Common myeloid progenitor, CD34-positive (primary cell): ENCODE measurements at places on chromosomes 3 and 15.

DNA sequence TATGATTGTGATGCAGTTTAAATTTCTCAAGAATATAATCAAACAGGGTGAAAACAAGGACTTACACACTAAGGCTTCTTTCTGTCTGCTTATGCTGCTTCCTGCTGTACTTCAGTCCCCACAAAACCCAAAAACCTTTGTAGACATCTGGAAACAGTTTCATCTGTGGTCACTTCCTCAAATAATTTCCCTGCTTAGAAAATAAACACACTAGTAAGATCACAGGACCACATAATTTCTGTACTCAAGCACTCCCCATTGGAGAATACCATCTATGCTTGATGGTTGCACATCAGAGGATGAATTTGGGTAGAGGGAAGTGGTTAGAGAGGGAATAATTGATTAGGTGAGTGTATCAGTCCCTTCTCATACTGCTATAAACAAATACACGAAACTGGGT lies 266.2 kb downstream of the LSAMP start:
- DNase-seq, result no peak

- DNase-seq, result no peak
Measured at GRCh38 chr3:194267744-194268653, 83.1 kb downstream of the CPN2 start.

GRCh38 chr3:62667714-62668113 lies 207.5 kb downstream of the CADPS start:
- no peak for DNase-seq

DNA sequence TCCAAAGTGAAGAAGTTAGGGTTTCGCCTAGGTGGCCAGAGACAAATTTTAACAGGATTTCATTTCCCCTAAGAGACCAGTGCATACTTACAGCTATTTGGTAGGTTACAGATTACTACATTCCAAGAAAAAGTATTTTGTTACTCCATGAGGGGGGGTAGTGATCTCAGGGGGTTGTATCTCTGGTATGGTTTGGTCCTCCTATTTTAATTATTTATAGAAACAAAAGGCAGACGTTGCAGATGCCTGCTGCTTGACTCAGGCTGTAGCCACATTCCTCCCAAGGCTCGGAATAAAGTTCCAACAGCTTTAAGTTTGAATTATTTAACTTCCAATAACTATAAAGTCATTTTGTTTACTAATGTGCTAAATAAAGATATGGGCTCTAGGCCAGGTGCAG lies 1.3 kb upstream of the TRIM59 start:
- no peak for DNase-seq

DNA sequence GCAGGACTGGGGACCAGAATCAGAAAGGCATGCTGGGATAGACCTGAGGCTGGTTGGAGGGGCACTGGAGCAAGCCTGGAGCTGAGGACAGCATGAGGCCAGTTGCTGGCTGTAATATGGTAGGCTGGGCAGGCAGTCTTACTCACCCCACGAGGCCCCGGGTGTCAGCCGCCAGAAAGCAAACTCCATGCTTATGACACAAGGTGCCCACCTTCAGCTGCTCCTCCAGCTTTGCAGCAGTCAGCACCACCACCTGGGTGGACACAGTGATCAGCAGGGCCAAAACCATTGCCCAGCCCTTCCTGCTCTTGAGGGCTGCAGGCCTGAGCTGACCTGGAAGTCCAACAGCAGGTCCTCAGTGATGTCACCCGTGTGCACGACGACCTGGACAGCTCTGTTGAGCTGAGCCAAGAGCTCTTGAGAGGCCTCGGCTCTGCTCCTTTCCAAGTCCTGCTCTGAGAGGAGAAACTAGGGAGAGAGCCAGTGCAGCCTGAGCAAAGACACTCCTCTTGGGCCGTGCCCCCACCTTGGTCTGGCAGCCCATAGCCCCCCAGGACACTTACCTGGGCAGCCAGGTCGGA lies 747 bp downstream of the UBA7 start:
- DNase-seq, result no peak

- DNase-seq, result no peak
Measured at GRCh38 chr15:63493436-63493835, 11.0 kb upstream of the USP3 start.

- DNase-seq, result peak; percentile 84
Measured at GRCh38 chr3:39189959-39190269, 2.5 kb downstream of the XIRP1 start.

DNA sequence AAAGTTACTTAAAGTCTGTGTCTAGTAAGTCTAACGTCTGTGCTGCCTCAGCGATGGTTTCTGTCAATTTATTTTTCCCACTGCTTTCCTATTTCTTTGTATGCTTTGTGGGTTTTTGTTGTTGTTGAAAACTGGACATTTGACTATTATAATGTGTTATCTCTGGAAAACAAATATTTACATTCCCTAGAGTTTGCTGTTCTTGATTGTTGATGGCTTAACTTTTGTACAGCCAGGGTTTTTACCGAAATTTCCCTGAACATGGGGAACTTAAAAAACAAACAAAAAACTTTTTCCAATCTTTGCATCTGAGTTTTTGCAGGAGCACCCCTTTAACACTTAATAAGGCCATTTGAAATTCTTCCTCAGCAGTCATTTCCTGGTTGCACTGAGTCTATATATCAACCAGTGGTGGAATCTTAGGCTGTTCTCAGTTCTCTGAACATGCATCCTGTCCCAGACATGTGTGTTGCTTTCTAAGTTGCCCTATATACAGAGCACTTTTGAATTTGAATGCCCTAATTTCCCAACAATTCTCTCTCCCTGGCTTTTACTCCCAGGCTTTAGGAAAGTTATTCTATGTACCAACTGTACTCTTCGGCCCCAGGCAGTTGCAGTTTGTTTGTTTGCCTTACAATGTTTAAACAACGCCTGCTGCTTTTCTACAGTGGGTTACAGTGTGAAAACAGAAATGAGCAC lies 11.8 kb upstream of the PIAS1 start:
- no peak for DNase-seq
